Activated CD4-positive, CD25-positive, alpha-beta regulatory T cell (primary cell): ENCODE measurements at places on chromosomes 13 and 19.
A peak's percentile ranks its signal among the peaks of the same experiment; 100 is the strongest.

GRCh38 chr19:29323021-29323430 is 110.1 kb upstream of the UQCRFS1 start:
- DNase-seq: no peak

DNA sequence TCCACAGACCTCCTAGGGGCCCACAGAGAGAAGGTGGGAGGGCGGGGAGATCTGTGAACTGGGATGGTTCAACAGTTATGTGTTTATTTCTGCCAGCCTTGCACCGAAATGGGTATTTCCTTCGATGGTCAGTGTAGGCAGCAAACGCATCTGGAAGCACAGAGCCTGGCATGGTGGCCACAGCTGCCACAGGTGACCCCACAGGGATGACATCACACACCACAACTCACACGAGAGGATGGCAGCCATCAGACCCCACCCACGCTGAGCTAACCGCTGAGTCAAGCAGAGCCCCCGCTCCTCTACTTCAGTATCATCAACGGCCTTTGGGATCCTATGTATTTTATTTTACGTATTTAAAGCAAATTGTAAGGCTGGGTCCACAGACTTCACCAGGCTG is 37.4 kb downstream of the NAXD start:
- no peak for DNase-seq

DNA sequence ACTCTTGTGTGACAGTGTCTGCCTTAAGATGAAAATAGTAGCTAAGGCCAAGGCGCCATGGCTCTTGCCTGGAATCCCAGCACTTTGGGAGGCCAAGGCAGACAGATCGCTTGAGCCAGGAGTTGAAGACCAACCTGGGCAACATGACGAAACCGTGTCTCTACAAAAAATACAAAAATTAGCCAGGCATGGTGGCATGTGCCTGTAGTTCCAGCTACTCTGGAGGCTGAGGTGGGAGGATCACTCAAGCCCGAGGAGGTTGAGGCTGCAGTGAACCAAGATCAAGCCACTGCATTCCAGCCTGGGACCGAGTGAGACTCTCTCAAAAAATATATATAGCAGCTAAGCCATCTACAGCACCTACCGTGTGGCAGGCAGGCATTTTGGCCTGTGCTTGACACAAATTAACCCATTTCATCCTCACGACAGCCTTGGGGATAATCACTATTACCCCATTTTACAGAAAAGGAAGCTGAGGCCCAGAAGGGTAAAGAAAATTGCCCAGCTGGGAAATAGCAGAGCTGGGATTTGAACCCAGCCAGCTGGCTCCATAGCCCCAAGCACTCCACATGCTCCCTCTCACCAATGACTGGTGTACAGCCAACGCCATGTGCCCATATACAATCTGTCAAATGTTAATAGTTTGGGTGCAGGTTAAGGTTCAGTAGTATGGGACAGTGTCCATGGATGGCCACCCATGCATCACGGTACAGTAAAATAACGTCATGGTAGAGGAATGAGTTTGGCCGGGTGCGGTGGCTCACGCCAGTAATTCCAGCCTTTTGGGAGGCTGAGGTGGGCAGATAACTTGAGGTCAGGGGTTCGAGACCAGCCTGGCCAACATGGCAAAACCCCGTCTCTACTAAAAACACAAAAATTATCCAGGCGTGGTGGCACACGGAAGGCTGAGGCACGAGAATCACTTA is 3.1 kb downstream of the SLC1A5 start:
- DNase-seq: no peak

GRCh38 chr13:84831666-84832657 is 949.7 kb upstream of the SLITRK1 start:
- DNase-seq: no peak

DNA sequence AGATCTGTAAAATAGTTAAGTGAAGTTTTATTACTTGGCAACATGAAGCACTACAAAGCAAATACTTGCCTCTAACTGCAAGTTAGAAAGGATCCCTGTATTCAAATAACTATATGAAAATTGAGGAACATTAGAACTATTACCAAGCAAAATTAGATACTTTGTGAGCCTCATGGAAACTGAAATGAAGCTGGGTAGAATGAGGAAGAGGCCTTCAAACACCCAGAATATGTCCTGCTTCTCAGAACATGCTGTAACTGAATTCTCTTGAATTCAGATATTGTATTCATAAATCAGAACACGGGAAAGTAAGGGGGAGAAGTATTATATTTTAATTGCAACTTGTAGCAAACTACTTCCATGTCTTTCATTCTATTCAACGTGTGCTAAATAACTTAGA is 947.9 kb downstream of the PCDH17 start:
- DNase-seq: no peak

DNA sequence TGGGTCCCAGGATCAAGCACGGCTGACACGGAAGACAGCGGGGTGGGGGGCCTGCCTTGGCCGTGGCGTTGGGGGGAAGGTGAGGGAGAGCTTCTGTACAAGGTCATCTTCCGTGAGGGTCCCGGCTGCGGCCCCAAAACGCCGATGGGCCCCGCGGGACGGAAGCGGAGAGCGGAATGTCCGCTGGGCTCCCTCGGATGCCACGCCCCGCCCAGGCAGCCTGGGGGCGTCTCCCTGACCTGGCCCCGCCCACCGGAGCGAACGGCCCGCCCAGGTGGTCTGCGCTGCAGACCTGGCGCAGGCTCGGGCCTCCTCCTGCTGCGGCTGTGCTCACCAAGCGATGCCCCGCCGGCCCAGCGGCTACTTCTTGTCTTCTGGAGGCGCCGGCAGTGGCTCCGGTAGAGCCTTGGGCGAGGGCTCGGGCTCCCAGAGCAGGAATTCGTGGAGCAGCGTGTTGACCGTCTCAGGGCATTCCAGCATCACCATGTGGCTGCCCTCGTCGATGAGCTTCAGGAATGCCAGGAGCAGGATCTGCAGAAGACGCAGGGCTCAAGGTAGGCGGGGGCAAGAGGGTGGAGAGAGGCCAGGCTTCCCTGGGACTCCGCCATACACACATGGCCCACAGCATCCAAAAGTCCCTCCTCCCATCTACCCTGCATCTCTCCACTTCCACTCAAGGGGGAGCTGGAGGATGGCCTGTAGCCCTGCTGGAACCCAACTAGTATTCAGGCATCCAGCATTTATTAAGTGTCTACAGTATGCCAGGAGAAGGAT is 10.7 kb downstream of the ABHD8 start:
- peak; percentile 62 for DNase-seq

- DNase-seq: no peak
These were observed 105.3 kb upstream of the KLF5 start for GRCh38 chr13:72953391-72953965.

DNA sequence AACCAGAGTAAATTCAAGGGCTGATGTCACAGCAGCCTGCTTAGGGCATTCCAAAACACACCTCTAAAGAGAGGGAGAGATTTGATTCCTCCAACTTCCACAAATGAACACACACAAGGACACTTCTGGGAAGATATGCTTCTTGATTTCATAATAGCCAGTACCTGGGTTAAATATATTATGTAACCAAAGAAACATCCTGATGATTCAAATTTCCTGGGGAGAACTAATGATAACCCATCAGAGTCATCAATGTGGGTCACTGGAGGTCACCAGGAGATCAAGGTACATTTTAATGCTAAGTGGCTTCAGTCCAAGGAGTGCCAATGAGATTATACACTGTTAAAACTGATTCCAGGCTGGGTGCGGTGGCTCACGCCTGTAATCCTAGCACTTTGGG is 54.0 kb upstream of the DOCK9 start:
- DNase-seq: no peak

GRCh38 chr19:19043481-19043880 is 10.1 kb downstream of the ARMC6 start:
- no peak for DNase-seq

- no peak for DNase-seq
These were observed 14.2 kb downstream of the KCNC3 start for GRCh38 chr19:50314724-50315708.

GRCh38 chr19:29021232-29021916 is 191.6 kb downstream of the UQCRFS1 start:
- DNase-seq: no peak

GRCh38 chr13:32409561-32410421 is 18.1 kb downstream of the N4BP2L1 start:
- no peak for DNase-seq
